ENCODE measurements at places on chromosomes 1 and 21.

- DNase-seq = no peak
Observed at GRCh38 chr21:15199414-15200383, 134.9 kb upstream of the NRIP1 start.

DNA sequence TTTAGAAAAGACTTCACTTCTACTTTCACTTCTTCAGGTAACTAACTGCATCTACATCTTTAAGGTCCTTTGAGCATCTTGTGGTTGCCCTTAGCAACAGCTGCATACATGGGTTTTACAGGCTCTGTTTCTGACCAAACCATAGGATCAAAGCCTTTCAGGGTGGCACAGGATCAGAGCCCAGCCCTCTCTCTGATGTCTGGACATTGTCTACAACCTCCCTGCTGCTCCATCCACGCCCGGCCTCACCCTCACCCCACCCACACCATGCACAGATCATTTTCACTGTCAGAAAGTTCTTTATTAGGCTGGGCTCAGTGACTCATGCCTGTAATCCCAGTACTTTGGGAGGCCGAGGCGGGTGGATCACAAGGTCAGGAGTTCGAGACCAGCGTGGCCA, 5.2 kb downstream of the NCF2 start:
- no peak for DNase-seq

GRCh38 chr1:54788459-54788858, 12.7 kb downstream of the TTC22 start:
- DNase-seq = no peak

DNA sequence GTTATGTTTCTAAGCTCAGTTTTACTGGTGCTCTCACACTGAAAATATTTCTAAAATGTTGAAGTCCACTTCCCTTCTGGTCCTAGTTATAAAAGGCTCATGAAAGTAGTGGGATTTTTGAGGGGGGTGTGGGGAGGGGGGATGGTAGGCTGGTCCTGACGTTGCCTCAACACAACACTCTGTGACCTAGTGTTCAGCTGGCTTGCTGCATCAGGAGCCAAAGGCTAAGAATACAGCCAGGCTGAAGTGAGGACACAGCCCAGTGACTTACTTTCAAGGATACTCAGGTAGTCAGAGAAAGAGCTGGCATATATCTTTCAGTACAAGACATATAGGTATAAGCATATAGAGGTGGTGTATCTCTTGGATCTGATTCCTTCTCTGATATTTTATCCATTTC, 151.9 kb upstream of the C8B start:
- no peak for DNase-seq

DNA sequence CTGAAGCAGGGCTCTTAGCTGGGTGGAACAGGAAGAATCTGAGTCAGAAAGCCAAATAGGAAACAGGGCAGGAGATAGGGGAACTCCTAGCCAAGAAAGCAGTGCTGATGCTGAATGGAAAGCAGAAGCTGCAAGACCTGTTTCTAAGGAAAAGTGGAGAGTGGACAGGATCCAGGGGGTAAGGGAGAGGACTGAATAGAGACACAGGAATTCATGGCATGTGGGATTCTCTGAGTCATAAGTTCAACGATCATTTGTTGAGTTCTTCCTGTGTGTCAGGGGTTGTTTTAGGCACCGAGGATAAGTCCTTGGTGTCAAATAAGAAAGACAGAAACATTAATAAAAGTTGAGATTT, 153.8 kb upstream of the FGGY start:
- DNase-seq = no peak

Data from chondrocyte (in vitro differentiated cells).